RPMI8226 (cell line): ENCODE measurements at places on chromosomes 12 and 14.

- no peak for DNase-seq
Measured at GRCh38 chr12:51320311-51320694, 3.7 kb downstream of the BIN2 start.

DNA sequence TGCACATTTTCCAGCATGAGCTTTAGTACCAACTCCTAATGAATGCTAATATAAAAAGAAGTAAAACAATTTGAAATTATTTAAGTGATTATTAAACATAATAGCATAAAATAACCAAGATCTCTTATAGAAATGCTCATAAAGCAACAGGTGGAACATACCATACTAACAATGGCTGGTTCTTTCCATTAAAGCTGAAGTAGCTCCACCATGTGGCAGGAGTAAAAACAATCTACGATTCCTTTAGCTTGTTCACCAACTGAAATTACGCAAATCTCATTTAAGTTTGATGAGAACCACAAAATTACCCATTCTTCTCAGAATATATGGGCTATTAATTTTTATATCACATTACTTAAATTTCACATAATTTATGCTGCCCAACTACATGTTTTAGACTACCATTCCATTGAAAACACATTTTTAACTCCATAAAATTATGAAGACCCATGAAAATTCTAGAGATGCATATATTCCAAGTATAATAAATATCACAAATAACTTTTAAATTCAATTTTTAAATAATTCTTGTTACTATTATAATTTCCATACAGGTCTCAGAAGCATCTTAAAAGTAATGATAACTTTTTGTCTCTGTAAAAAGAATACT lies 213.6 kb downstream of the DAD1 start:
- DNase-seq = peak; percentile 43

DNA sequence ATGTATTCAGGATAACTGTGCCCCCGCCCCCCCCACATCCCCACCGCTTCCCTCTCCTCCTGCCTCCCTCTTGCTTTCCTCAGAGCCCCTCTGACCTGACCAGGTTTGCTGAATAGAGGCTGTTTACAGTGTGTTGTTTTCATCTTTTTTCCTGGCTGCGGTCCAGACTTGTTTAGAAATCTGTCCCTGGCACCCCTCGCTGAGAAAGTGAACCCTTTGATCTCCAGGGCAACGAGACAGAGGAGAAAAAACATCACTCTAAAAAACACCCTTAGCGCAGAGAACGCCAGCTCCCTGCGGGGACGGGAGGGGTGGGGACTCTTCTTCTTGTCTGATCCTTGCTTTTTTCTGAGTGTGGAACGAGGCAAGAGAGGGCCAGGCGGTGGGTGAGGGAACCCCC lies 22.5 kb downstream of the SDS start:
- no peak for DNase-seq

DNA sequence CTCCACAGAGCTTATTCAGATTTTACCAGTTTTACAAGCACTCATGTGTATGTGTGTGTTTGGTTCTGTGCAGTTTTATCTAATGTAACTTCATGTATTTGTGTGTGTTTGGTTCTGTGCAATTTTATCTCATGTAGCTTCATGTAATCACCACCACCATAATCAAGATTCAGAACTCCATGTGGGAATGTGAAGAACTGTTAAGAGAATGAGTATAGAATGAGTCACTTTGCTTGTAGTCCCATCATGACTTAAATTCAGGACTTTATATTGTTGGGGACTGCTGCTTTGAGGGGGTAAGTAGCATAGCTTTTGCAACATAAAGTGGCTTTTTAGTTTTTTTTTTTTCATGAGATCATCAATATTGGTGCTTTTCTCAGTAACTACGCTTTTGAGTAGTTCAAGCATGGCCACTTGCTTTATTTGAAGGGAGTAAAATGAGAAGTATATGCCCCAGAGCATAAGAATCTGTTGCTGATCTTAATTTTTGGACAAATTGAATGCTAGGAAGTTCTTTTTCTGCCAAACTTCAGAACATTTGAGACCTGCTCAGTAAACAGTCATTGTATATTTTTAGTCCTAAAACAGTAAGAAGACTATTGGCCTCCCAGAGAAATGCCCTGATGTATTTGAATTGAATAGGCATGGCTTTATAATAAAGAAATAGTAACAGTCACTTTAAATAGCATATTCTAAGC lies 28.8 kb downstream of the PROX2 start:
- no peak for DNase-seq

DNA sequence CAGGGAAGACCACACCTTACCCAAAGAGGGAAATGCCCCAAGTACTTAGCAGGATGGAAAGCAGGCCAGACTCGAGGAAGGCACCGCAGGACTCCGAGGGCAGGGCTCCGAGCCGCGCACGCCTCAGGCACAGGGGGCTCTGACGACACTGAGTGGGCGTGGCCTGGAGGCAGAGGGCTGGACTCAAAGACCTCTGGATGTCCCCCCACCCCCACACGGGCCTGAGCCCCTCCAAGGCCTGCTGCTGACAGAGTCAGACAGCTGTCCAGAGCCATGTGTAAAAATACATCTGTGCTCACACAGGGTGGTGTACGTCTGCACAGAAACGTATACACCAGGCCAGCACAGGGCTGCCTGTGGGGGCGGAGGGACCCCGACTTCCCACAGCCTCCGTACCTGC lies 1.4 kb downstream of the AKT1 start:
- no peak for DNase-seq

DNA sequence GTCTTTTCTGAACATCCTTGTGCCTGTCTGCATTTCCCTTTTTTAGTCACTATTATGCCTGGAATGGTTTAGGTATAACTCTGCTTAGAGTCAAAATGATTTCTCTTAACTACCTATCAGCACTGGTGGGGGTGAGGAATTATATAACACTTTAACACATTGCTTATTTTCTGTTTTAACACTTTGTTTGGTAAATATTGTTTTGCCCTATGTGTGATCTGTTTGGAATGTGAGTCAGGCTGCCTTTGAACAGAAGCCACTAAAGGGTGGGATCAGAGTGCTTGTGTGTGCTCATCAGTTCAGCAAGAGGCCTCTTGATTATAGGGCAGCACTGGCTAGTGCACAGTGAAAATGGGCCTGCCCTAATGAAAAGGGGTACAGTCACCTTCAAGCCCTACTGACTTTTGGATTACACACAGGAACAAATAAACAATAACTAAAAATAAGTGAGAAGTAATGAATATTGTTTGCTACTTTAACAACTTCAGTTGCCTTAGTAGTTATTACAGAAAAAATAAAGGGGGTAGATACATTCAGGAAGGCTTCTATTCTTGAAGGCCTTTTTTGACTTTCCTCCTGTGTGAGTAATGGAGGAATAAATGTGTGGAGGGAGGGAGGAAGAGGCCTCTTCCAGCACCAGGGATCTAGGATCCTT lies 23.2 kb downstream of the NGDN start:
- DNase-seq = no peak

- no peak for DNase-seq
Measured at GRCh38 chr14:55701638-55702037, 121.6 kb downstream of the KTN1 start.

DNA sequence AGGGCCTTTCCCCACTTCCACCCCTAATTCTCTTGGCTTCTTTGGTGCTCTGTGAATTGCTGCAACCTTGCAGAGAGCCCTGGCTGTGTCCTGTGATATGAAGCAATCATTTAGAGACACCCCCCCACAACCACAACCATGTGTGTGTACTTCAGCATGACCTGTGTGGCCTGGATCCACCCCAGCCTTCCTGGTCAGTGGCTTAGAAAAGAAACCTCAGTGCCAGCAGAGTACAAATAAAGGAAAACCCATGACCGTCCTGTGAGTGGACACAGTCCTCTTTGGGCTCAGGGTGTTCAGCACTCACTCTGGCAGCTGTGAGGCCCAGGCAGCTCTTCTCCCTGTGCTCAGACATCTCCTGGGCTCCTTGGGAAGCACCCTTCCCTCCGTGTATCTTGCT lies 206.6 kb upstream of the DIO3 start:
- no peak for DNase-seq

DNA sequence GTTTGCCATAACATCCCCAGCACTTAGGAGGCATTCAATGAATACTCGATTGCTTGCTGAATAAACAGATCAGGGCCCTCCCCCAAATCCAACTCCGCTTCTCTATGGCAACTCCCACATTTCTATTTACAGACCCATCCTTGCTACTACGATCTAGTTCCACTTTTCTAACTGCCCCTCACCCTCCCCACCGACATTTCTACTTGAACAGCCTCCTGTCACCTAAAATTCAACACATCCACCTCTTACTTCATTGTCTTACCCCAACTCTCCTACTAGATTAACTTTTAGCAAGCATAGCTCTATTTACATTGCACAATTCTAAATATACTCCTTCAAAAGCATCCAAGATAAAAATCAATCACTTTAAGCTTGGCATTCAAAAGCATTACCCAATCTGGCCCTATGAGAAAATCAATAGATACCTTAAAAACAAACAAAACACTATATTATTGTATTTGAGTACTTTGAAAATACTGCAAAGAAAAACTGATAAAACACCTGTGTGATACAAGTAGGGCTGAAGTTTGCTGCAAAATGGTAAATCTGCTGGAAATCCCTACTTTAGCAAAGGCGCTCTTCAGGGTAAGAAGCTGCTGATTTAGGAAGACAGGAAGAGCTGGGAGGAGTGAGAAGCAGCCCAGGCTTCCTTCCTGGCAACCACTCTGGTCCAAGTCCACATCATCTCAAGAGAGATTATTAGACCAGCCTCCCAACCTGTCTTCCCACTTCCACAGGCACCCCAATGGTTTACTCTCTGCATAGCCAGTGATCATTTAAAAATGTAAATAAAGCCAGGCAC lies 96.4 kb downstream of the HECTD4 start:
- DNase-seq = no peak

GRCh38 chr12:96495841-96496545 lies 6.6 kb downstream of the CFAP54 start:
- no peak for DNase-seq

- DNase-seq = no peak
Measured at GRCh38 chr12:7091171-7091570, 1.1 kb downstream of the C1R start.

DNA sequence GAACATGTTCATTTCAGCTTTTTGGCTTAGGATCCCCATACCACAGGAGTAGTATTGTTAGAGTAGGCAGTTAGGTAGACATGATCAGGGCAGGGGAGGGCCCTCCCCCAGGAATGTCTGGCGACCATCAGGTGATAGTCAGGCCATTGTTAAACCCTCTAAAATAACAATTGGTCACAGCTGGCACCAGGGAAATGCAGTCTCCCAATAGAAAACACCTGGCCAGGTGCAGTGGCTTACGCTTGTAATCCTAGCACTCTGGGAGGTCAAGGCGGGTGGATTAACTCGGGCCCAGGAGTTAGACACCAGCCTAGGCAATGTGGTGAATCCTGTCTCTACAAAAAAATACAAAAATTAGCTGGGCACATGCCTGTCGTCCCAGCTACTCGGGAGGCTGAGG lies 187.1 kb downstream of the MON2 start:
- DNase-seq = no peak

GRCh38 chr14:98580131-98580678 lies 691.8 kb downstream of the BCL11B start:
- DNase-seq = no peak

DNA sequence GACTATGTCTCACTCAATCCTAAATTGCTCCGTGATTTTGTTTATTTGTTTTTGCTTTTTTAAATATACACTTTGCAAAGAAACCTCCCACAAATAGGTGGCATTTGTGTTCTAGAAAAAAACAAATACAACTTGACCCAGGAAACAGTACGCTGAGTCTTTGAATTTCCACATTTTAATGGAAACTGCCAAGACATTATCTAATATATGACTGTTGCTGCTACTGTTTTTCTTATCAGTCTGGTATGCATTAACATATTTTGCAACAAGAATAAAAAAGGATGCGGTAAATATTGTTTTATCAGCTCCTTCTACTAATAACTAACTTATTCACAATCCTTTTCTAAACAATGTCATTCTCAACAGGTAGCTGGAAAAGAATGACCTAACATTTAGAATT lies 187.4 kb downstream of the LRIG3 start:
- no peak for DNase-seq

DNA sequence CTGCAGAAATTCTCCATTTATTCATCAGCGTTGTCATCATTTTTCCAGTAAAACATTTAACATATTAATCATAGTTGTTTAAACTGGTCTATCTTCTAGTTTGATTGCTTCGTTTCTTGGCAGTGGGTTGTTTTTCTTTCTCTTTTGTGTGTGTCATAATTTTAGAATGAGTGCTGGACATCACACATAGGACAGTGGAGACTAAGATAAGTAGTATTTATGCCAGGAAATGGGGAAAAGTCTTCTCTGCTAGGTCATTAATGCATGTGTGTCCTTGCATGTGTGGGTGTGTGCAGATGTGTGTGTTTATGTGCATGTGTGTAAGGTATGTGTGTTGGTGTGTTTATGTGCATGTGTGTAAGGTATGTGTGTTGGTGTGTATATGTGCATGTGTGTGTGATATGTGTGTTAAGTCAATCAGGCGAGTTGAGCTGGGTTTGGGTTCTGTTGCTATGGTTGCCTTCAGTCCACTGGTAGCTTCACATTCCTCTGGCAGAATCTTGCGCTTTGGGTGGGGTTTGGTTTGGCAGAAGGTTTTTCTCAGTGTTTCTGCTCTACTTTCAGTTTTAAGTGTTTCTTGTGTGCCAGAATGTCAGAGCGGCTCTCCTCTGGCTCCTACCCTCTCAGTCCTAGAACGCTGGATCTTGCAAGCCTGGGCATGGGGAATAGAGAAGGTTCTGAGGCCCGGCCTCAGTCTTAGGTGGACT lies 7.8 kb upstream of the ADGRD1 start:
- DNase-seq = no peak

DNA sequence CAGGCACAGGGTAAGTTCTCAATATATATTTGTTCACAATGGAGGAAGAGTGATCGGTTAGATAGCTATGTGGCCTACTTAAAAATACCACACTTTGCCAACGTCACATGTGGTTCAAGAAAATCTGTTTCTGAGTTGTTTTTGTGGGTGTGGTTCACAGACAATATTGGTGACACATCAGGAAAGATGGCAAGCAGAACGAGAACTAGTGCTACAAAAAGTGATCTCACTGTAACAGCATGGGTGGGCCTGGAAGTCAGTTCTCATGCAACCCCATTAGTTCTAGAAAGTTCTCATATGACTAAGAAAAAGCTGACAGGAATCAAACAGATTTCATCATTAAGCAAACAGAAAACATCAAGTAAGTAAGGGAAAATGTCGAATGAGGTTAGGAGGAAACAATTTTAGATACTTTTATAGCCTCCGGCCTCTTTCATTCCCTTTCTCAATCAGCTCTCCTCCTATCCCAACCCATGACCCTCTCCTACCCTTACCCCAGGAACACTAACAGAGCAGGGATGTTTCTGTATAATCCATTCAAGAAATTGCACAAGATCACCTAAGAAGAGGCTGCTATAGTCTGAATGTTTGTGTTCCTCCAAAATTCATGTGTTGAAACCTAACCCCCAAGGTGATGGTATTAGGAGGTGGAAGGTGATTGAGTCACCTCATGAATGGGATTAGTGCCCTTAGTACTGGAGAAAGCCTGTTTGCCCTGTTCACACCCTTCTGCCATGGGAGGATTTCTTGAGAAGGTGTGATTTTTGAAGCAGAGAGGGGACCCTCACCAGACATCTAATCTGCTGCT lies 15.5 kb upstream of the NTN4 start:
- no peak for DNase-seq
